RCC 7860 (cell line): ENCODE measurements at places on chromosomes 7 and 10.

GRCh38 chr7:816751-817671 is 15.3 kb upstream of the SUN1 start:
- DNase-seq: no peak

DNA sequence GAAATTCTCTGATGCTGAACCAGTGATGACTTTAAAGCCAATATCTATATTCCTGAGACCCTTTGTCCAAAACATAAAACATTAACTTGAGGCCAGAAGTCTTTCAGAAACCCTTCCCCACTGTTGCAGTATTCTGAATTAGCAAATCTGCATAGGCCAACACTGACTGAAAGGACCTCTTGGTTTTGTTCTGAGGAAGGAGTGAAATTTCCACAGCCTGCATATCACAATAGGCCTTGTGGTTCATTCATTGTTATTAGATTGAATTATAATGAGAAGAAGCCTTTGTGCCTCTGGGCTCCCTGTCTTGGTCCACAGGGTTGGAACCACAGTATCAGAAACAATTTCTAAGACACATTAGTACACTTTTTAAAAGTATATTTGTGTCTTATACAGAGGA is 90.3 kb downstream of the CCNY start:
- no peak for DNase-seq

DNA sequence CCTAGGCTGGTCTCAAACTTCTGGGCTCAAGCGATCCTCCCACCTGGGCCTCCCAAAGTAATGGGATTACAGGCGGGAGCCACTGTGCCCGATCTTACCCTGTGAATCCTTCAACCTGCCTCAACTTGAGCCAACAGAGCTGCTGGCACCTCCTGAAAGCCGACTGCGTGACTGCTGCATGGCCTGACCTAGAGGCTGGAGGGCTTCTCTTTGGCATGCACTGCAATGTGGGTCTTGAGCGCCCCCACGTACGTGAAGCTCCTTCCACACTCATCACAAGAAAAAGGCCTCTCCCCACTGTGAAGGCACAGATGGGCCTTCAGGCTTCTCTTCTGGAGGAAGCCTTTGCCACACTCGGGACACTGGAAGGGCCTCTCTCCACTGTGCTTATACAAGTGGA is 12.9 kb upstream of the ZNF786 start:
- DNase-seq: no peak

GRCh38 chr7:121244120-121244870 is 84.5 kb upstream of the WNT16 start:
- DNase-seq: no peak

GRCh38 chr7:132501956-132502355 is 74.3 kb downstream of the PLXNA4 start:
- DNase-seq: peak; percentile 84

- DNase-seq: no peak
Observed at GRCh38 chr10:122086416-122087240, 97.7 kb downstream of the TACC2 start.

DNA sequence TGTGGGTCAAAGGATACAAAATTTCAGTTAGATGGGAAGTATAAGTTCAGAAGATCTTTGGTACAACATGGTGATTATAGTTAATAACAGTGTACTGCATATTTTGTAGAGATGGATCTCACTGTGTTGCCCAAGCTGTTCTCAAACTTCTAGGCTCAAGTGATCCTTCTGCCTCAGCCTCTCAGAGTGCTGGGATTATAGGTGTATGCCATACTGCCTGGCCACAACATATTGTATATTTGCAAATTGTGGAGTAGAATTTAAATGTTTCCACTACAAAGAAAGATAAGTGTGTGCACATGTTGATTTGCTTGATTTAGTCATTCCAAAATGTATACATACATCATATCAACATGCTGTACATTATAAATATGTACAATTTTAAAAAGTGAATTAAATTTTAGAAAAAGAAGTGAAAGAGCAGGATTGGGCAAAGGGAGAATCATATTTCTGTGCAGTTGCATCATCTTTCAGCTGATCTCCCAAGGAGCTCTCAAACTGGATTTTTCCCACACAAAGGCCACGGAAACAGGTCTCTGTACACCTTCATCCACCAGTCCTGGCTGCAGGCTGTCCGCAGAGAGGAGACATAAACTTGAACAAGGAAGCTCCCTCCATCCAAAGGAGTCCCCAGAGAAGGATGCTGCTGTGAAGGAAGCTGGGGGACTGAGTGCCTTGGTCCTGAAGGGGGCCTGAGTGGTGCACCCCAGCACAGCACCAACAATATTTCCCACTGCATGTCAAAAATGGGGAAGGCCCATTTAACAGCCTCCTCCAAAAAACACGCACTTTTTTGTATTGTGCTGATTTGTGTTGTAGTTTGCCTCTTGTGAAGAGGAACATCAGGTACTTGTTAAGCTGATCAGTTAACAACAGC is 217.1 kb upstream of the GHITM start:
- no peak for DNase-seq

GRCh38 chr10:111082102-111082975 is 5.5 kb downstream of the ADRA2A start:
- no peak for DNase-seq

DNA sequence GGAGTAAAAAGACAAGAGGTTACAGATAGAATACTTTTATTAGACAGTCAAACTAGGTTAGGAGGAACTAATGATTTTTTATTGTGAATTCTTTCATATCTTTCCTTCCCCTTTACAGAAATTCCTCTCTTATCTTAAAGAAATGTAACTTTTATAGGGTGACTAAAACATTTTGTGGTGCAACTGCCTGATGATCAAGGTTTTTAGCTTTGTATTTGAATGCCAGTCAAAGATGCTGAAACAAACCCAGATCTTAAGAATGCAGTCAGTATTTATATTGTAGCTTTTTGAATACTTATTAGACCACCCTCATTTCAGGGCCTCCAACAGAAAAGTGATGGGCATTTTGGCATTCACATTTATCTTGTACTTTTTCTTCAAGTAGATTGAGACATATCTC is 27.4 kb downstream of the TAX1BP1 start:
- no peak for DNase-seq
